ENCODE measurements at places on chromosomes 6 and 20.
A peak's percentile ranks its signal among the peaks of the same experiment; 100 is the strongest.

- no peak for DNase-seq
Measured at GRCh38 chr6:110898111-110898510, 23.5 kb downstream of the AMD1 start.

GRCh38 chr6:27205375-27206278, 41.9 kb upstream of the PRSS16 start:
- DNase-seq, result peak; percentile 22

DNA sequence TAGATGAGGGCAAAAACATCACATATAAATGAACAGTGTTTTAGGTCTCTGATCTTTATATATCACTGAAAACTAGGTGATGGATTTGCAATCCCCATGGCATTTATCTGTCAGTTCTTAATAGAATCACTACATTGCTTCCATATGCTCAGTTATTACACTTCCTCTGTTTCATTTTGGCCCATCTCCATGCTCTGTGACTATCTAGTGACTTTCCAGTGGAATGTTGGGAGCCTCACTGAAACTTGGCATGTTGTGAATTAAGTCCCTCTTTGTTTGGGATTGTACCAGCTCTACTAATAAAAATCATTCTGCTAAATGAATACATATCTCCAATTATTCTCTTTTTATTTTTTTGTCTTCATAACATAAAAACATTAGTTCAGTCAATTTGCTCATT, 226.1 kb upstream of the CEP162 start:
- no peak for DNase-seq

- DNase-seq, result peak; percentile 55
Measured at GRCh38 chr6:109515781-109516409, 32.9 kb upstream of the ZBTB24 start.

DNA sequence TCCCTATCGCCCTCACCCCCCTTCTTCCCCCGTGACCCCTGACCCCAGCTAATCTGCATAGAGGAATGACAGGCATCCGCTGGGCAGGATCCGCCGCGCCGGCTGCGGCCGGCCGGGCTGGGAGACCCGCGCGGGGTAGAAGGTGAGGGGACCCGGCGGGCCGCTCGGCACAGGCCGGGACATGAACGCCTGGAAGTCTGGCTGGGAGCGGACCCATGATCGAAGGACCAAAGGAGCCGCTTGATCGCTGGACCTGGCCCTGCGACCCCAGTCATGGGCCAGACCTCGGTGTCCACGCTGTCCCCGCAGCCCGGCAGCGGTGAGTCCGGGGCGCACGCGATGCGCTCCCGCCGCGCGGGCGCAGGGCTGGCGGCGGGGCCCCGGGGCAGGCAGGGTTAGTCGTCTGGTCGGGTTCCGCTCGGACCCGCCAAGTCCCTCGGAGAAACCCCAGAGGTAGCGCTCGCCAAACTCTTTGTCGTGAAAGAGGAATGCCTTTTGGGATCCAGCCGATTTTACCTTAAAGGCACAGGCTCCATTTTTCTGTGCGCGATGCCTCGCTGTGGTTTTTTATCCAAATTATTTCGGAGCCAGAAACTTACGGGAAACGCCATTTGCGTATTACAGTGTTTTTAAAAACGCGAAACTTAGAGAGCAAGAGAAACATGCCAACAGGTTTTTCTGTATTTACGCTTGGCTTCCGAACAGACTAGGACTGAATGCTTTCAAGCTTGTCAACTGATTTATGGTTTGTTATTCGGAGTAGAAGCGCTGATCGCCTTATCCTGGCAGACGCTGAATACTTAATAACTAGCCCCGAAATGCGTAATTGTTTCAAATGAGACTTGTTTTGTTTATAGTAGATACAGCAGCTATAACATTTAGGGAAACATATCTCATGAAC, at the start of gene PHACTR2:
TSS of gene PHACTR2 (plus strand) at position 75 of the 901 bp plus-strand sequence. CDS start at position 274, 199 bp downstream.
- DNase-seq, result peak; percentile 85

DNA sequence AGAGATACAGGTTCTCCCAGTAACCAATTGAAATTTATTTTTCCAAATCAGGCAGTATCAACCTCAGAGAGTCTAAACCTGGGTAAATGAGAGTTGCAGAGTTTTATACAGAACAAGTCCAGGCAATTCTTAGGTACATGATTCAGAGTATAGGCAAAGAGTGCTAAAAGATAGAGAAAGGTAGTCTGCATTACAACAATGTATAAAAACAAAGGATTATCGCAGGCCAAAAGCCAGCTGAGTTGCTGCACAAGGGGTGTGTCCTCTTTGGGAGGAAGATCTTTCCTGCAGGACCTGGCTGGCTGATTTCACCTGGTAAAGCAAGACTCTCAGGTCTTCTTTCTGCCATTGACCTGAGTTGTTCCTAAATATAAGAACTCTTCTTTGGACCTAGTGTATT, 48.9 kb upstream of the ECHDC1 start:
- no peak for DNase-seq

- DNase-seq, result no peak
Measured at GRCh38 chr20:24436160-24436559, 33.3 kb upstream of the SYNDIG1 start.

DNA sequence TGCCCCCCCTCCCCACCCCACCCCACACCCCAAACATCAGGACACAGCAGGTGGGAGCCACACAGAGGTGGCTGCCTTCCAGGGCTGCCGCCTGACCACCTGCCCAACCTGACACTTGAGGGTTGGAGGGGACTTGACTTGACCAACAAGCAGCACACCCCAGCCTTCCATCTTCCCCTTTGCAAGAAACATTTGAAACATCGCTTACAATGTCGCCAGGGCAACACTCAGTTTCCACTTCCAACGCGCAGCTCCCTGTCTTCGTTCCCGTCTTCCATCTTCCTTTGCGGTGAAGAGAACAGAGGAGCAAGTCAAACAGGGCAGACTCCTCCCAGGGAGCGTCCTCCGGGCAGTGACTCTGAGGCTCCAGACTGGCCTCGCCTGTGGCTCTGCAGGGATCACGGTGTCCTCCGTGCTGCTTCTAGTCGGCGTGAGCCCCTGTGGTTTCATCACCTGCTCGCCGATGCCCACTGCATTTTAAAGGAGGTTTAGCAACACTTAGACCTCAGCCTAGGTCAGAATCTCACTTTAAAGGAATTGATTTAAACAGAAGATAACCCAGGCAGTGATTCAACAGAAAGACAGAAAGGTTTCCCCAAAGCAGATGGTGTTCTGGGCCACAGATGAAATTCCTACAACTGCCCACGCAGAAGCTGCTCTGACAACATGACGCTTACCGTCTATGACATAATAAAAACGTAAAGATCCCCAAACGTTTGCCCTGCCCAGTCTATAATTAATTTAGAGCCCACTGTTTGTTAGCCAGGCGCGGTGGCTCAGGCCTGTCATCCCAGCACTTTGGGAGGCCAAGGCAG, 130.8 kb downstream of the TAF4 start:
- DNase-seq, result no peak

DNA sequence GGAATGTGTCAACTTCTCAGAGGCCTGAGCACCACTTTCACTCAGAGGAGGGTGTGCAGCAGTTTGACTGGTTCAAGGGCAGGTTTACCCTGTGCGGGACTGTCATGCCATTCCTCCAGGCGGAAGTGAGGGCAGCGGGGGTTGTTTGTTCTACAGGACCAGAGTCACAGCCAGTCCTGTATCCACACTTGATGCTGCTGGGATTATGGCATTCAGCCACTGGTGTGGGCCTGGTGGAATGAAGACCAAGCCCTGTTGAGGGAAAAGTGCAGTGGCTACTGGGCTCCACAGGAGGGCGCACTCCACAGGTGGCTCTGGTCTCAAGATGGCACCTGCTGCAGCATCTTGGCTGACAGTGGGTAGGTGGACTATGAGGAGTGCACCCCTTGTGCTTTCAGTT, 14.8 kb downstream of the SEMG2 start:
- DNase-seq, result no peak

DNA sequence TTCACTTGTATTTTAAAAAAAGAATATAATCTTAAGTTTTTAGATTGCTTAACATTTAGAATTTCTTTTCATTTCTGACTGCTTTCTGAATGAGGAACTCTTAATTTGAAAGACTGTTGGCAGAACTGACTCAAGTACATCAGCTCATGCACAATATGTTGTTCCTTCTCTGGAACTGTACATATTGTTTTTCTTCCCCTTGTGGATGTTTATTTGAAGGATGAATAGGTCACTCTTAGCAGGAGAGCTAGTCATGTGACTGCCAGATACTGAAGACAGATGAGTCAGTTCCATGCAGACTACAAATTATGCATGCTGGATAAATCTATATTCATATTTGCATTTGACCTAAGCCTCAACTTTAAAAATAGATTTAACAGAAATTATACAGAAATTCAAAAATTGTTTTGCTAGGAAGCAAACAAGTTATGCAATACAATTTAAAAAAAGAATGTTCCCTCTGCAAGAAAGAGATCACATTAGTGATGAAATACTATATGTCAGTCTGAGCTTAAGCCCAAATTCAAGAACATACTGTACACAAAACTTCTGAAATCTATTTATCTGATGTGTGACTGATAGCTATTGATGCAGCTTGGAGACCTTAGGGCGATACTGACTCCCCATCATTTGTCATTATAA, 1274.9 kb upstream of the GJE1 start:
- peak; percentile 94 for DNase-seq

DNA sequence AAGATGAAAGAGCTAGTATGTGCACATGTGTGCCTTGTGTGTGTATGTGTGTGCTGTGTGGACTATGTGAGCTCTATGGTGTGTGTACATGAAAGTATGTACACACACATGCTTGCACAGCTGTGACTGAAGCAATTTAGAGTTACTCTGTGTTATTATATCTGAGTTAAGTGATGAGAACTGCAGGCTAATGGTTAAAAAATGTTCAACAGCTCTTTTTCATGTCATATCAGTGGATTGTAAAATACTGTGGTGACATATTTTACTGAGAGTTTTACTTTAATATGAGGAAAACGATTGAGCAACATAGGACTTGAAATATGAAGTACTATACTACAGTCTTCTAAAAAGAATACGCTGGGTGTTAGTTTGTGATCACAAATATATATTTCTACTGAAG, 195.7 kb upstream of the KCNK16 start:
- no peak for DNase-seq

GRCh38 chr6:158743033-158743651, 76.0 kb downstream of the EZR start:
- no peak for DNase-seq

DNA sequence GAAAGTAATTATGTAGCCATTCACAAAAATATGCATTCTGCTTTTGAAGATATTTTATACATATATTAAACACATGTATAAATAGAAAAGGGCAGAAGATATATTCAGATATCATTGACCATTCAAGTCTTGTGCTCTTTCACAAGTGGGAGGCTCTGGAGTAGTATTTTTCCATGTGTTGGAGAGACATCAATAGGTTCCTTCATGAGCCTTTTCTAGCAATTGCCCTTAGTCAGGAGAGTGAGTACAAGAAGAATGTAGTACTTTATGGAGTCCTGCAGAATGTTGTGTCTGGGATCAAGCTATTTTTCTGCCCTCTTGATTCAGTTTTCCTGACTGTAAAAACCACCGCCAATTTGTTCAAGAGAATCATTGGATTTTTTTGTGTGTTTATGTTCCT, 117.9 kb downstream of the LRRC1 start:
- DNase-seq, result no peak

DNA sequence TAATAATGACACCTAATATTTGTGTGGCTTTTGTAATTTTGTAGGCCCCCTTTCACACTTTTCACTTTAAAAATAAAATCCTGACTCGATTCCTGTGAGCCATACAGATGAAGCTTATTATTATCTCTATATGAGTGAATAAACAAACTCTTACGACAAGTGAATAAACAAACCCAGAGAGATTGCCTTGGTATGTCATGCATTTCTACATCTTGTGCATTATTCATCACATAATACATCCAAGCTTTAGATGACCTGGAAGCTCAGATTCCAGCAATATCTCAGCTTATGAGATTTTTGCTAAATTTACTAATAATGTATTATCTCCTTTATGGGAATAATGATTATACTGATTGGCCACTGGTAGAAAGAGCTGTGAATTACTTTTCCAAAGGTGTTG, 248.2 kb downstream of the TBX18 start:
- no peak for DNase-seq

DNA sequence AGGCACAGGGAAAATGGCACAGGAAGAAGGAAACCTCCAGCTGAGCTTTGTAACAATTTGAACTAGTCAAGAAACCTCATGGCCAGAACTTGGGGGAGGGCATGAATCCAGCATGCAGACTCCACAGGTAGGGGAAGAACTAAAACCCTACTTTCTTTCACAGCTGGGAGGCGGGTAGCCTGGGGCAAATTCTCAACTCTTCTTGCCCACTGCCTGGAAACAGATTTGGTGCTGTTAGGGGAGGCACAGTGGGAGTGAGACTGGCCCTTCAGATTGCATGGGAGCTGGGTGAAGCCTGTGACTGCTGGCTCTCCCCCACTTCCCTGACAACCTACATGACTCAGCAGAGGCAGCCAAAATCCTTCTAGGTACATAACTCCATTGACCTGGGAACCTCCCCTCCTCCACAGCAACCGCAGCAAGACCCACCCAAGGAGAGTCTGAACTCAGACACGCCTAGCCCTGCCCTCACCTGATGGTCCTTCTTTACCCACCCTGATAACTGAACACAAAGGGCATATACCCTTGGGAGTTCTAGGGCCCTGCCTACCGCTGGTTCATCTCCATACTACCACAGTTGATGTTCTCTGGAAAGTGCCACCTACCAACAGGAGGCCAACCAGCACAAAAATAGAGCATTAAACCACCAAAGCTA, 37.2 kb upstream of the TRIM27 start:
- peak; percentile 34 for DNase-seq

- DNase-seq, result no peak
Measured at GRCh38 chr6:28659250-28659566, 133.5 kb downstream of the GPX5 start.

DNA sequence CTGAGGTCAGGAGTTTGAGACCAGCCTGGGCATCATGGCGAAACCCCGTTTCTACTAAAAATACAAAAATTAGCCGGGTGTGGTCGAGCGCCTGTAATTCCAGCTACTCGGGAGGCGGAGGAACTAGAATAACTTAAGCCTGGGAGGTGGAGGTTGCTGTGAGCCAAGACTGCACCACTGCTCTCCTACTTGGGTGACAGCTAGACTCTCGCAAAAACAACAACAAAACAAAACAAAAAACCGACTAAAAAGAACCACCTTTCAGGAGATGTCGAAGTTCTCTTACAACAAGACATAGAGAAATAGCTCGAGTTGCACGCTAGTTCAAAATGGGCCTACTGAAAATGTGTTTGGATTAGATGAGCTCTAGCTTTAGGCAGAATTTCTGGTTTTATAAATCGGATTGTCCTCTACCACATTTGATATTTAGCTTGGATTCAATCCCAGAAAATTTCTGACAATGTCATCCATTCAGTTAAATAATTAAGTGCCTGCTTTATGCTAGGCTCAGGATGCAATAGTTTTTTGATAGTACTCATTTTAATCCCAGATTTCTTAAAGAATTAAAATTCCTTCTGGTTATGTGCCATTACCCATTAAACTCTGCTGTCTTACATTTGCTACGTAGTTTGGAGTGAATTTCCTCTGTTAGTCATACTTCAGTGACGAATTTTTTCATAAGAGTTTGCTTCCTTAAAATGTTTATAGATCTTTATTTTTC, 137.5 kb upstream of the SHLD1 start:
- DNase-seq, result peak; percentile 89

- peak; percentile 65 for DNase-seq
Measured at GRCh38 chr6:166786704-166787293, 159.7 kb upstream of the RPS6KA2 start.
